ENCODE measurements at places on chromosomes 2 and 18. TPM values are rescaled to one million over a fixed set of nuclear protein-coding genes. Genes with fewer than 3 reads are reported as not detected.

DNA sequence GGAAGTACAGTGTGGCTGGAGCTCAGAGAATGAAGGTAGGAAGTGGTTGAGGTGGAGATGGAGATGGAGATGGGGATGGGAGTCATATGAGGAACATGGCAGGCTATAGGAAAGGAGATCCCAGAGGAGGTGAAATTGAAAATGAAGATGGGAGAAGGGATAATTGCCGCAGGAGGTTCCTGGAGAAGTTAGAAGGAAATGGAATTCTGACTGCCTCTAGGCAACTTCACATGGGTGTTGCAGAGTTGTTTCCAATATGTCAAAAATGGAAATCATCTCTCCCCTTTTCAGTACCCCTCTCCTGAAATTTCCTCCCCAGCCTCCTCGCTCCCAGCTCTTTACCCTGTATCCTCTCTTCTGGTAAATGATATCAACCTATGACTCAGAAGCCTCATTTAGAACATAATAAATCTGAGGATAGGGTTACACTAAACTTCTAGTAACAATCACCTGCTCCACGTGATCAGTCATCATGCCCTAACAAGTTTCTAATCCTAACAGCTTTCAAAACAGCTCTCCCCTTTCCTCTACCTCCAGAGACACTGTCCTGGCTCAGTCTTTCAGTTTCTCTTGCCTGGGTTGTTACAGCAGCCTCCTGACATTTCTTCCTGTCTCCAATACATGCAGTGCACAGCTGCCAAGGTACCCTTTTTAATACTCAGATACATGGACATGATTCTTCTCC, 201.9 kb upstream of the RBMS1 start:
- no peaks in the 10 kb centered on the region for H3K36me3 ChIP-seq
- no peaks in the 10 kb centered on the region for H3K27me3 ChIP-seq
- DNase-seq, result no peak
- H3K4me1 ChIP-seq, result no peaks in the 10 kb centered on the region
- H3K4me3 ChIP-seq, result no peak overlapping the region

Gene HOXD10
- not detected for total RNA-seq

GRCh38 chr2:17270894-17271293, 247.3 kb downstream of the RAD51AP2 start:
- H3K27ac ChIP-seq, result no peak overlapping the region
- no peaks in the 10 kb centered on the region for H3K27me3 ChIP-seq
- DNase-seq, result peak; percentile 16
- no peaks in the 10 kb centered on the region for H3K4me1 ChIP-seq

DNA sequence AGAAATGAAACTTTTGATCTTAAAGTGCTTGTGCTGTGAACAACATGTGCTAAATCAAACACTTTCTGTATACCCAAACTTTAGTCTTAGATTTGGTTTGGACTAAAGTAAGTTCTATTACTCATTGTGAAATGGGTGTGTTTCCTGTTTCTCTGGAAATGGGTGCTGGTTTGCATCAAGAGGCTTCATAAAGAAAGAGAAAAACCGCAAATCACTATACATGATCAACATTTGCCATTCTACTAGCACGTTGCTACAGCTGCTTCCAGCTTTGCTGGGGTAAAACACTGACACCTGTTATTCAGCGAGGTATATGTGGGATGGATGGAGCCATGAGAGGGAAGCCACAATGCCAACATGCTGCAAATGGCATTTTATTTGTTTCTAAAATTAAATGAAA, 547.0 kb upstream of the ACVR2A start:
- peak overlapping the region; percentile 68 for H3K27ac ChIP-seq
- H3K4me3 ChIP-seq, result no peak overlapping the region
- H3K36me3 ChIP-seq, result no peaks in the 10 kb centered on the region
- H3K4me1 ChIP-seq, result peaks cover 18% of the 10 kb centered on the region
- H3K27me3 ChIP-seq, result no peaks in the 10 kb centered on the region
- peak; percentile 83 for DNase-seq

DNA sequence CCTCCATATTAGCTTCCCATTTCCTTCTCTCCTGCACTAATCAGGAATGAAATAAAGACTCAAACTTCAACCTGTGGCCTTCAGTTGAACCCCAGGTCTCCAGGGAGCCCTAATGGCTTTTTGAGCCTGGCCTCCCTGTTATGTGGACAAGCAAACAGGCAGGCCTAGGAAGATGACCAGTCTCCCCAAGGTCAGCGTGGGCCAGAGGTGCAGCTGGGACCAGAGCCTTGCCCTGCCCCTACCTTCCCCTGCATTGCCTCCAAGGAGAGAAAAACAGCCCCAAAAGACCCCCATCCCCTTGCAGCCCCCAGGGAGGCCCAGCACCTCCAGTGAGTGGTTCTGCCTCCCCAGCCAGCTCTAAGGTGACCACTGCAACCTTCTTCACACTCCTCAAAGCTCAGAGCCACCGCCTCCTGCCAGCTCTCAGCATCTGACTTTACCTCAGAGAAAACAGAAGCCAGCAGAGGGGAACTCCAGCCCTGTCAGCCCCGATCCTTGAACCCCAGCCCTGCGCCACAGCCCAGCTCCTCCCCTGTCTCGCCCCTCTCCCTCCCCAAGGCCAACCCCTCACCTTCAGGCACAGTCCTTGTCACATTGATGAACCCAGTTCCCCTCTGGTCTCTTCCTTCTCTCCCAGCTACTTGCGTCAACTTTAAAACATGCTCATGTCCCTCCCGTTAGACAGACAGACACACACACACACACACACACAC, 59.5 kb upstream of the ID2 start:
- no peaks in the 10 kb centered on the region for H3K36me3 ChIP-seq
- H3K4me3 ChIP-seq, result no peak overlapping the region
- no peaks in the 10 kb centered on the region for H3K27me3 ChIP-seq
- no peaks in the 10 kb centered on the region for H3K4me1 ChIP-seq
- DNase-seq, result no peak

- no peaks in the 10 kb centered on the region for H3K36me3 ChIP-seq
- no peak overlapping the region for H3K4me3 ChIP-seq
- peaks cover 5% of the 10 kb centered on the region for H3K4me1 ChIP-seq
- H3K27ac ChIP-seq, result no peak overlapping the region
- H3K27me3 ChIP-seq, result no peaks in the 10 kb centered on the region
Observed at GRCh38 chr18:13556502-13556901, 169.9 kb downstream of the FAM210A start.

GRCh38 chr2:23695890-23696751, 230.8 kb downstream of the ATAD2B start:
- no peak overlapping the region for H3K4me3 ChIP-seq
- no peak overlapping the region for H3K27ac ChIP-seq
- H3K36me3 ChIP-seq, result peaks cover 15% of the 10 kb centered on the region
- no peak for DNase-seq

GRCh38 chr2:167652401-167652800, 595.0 kb downstream of the STK39 start:
- DNase-seq, result no peak
- no peaks in the 10 kb centered on the region for H3K27me3 ChIP-seq
- no peak overlapping the region for H3K4me3 ChIP-seq
- no peaks in the 10 kb centered on the region for H3K36me3 ChIP-seq

DNA sequence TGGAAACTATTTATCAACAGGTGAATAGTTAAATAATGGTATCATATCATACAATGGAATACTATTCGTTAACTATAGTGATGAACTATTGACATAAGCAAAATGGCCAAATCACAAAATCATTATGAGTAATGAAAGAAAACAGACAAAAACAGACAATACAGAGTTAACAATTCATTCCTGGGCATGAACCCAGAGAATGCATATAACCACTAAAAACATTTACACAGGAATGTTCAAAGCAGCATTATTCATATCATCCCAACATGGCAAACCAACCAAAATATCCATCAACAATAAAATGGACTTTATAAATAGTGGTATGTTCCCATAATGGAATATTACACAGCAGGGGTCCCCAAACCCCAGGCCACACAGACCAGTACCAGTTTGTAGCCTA, 131.2 kb upstream of the CYP1B1 start:
- H3K27ac ChIP-seq, result no peak overlapping the region
- no peak for DNase-seq
- H3K36me3 ChIP-seq, result no peaks in the 10 kb centered on the region

Gene STARD6
- 0.33 TPM for total RNA-seq

Gene ALPP
- not detected for total RNA-seq

- H3K36me3 ChIP-seq, result no peaks in the 10 kb centered on the region
- no peaks in the 10 kb centered on the region for H3K4me1 ChIP-seq
Observed at GRCh38 chr2:186532891-186533290, 46.8 kb downstream of the ZC3H15 start.

GRCh38 chr2:159026170-159026569, 57.7 kb downstream of the TANC1 start:
- DNase-seq, result no peak
- no peak overlapping the region for H3K4me3 ChIP-seq
- no peaks in the 10 kb centered on the region for H3K27me3 ChIP-seq
- H3K27ac ChIP-seq, result no peak overlapping the region
- H3K36me3 ChIP-seq, result no peaks in the 10 kb centered on the region
- no peaks in the 10 kb centered on the region for H3K4me1 ChIP-seq

DNA sequence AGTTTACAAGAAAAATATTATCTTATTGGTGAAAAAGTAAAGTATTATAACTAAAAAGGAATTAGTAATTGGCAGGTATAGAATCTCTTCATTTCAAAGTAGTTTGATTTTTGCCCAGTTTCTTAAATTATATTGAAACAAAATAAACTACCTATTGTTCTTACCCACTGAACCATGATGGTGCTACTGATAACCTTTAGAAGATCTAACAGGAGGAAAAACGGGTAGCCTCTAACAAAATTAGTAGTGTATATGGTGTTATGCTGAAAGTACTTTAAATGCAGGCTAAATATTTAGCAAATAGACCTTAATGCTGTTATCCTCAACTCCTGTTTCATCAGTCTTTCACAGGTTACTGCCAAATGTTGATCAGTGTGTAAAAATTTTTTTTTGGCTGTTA, 19.1 kb downstream of the MRPS9 start:
- DNase-seq, result no peak
- H3K27me3 ChIP-seq, result no peaks in the 10 kb centered on the region
- H3K4me1 ChIP-seq, result no peaks in the 10 kb centered on the region
- peak overlapping the region; percentile 25 for H3K27ac ChIP-seq
- H3K36me3 ChIP-seq, result no peaks in the 10 kb centered on the region

DNA sequence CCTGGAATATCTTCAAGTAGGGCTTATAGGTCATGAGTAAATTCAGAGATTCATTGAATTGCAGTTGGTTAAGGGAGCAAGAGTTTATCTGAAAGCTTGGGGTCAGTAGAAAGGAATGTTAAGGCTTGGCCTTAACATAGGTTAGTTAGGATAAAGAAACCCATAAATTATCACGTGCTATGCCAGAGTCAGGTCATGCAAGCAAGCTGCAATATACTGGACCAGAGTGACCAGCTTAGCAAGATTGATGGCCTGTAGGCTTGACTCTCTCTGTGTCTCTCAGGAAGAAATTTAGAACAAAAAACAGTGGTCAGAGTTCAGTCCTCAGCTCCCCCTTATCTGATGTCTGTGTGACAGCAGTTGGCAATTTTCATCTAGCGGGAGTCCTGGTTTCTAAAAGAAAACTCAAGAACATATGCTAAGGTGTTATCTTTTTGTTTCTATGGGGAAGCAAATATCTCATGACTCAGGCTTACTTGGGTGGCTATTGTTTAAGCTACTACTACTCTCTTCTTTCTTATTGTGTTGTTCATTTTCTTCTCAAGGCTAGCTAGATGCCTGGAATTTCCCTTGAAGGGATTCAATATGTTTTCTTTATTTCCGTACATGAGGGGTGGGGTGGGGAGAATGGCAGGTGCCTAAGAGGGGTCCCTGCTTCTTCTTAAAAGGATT, 28.7 kb upstream of the MARCO start:
- no peak overlapping the region for H3K27ac ChIP-seq
- DNase-seq, result no peak
- no peaks in the 10 kb centered on the region for H3K27me3 ChIP-seq
- no peaks in the 10 kb centered on the region for H3K36me3 ChIP-seq
- no peak overlapping the region for H3K4me3 ChIP-seq

Gene ASB18
- not detected for total RNA-seq

Gene CNGA3
- not detected for total RNA-seq

Gene ICOS
- 1.0 TPM for total RNA-seq

DNA sequence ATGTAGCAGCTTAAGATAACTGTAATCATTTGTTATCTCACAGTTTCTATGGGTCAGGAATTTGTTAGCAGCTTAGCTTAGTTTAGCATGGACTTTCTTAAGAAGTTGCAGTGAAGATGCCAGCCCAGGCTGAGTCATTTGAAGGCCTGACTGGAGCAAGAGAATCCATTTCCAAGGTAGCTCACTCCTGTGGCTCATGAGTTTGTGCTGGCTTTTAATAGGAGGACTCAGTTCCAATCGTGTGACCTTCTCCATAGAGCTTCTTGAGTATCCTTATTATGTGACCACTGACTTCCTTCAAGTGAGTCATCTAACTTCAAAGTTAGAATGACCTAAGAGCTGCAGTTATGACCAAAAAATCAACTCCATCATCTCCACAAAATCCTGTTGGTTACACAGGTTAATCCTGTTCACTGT, 1.4 kb downstream of the GPATCH11 start:
- peaks cover 29% of the 10 kb centered on the region for H3K4me1 ChIP-seq
- peak overlapping the region; percentile 87 for H3K4me3 ChIP-seq
- H3K36me3 ChIP-seq, result no peaks in the 10 kb centered on the region
- H3K27ac ChIP-seq, result no peak overlapping the region

DNA sequence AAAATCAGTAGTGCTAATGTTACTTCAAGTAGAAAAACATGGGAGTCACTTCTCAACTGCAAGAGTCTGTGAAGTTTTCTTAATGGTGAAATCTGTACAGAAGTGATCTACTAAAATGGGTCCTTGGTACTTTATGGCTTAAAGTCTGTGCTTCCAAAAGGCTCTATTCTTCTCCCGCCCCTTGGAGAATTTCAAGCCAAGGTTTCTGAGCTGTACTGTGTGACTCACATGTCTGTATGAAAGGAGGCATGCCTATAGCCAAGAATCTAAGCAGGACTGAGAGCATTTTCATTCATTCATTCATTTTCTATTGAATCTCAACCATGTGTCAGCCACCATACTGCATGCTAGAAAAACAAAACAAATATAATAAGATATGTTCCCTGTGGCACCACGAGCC, 19.8 kb upstream of the DDX18 start:
- no peaks in the 10 kb centered on the region for H3K36me3 ChIP-seq
- no peak for DNase-seq
- H3K4me3 ChIP-seq, result no peak overlapping the region
- no peaks in the 10 kb centered on the region for H3K4me1 ChIP-seq
- H3K27ac ChIP-seq, result no peak overlapping the region

DNA sequence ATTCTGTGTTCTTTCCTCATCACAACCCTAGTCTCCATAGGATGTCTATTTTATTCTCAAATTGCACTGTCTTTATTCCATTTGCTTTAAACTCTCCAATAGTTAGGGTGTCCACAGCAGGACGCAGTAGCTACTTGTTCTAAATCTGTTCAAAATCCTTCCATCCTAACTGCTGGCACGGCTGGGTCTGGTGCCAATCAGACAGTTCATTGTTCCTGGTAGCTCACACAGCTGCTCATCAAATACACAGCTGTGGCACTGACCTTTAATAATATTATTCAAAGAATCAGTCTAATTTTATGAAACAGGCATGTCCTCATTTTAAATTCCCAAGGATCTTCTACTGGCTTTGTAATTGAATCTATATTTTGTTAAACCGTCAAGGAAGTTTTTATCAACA, 59.7 kb upstream of the TMEFF2 start:
- no peaks in the 10 kb centered on the region for H3K4me1 ChIP-seq
- DNase-seq, result no peak
- no peak overlapping the region for H3K27ac ChIP-seq
- no peaks in the 10 kb centered on the region for H3K36me3 ChIP-seq
- H3K27me3 ChIP-seq, result no peaks in the 10 kb centered on the region

GRCh38 chr2:57720728-57721627, 325.6 kb upstream of the VRK2 start:
- no peaks in the 10 kb centered on the region for H3K27me3 ChIP-seq
- DNase-seq, result peak; percentile 47
- H3K27ac ChIP-seq, result no peak overlapping the region
- H3K4me1 ChIP-seq, result no peaks in the 10 kb centered on the region
- H3K4me3 ChIP-seq, result no peak overlapping the region
- H3K36me3 ChIP-seq, result no peaks in the 10 kb centered on the region

Gene PRKD3
- total RNA-seq, result 14.9 TPM
